Tibial nerve (tissue), 4 donors: ENCODE measurements at places on chromosomes 1 and 21.
A peak's percentile ranks its signal among the peaks of the same experiment; 100 is the strongest.

- H3K4me1 ChIP-seq: peaks cover 72% of the 10 kb centered on the region
- peak within 1 kb of the TSS; percentile 84 for H3K27ac ChIP-seq
- DNase-seq: peak; percentile 60
- no peaks in the 10 kb centered on the region for H3K27me3 ChIP-seq
- H3K36me3 ChIP-seq: no peaks in the 10 kb centered on the region
- peak within 1 kb of the TSS; percentile 37 for H3K4me3 ChIP-seq
Observed at GRCh38 chr1:16017461-16018303, at the start of gene HSPB7. Gene HSPB7 (minus strand): TSS chr1:16018043. CDS start chr1:16017963, 80 bp downstream.

DNA sequence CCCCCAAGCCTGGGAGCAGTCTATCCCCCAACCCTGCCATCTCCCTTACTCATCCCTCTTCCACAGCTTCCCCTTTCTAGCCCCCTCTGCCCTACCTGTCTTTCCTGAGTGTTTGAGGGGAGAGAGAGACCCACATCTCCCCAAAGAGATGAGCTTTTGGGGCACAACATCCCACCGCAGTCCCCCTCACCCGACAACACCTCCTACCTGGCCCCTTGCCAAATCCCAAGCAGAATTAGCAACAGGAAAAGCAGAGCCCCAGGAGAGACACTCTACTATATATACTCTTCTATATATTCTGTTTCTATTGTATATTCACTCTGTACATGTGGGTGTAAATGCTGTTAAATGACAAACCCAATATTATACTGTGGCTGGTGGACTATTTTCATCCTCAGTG, 9.9 kb upstream of the KCNC4 start:
- no peaks in the 10 kb centered on the region for H3K27me3 ChIP-seq
- no peak overlapping the region for H3K27ac ChIP-seq
- no peaks in the 10 kb centered on the region for H3K4me1 ChIP-seq
- no peak overlapping the region for H3K4me3 ChIP-seq

GRCh38 chr1:37560401-37561132, 3.8 kb downstream of the DNALI1 start:
- no peaks in the 10 kb centered on the region for H3K27me3 ChIP-seq
- no peaks in the 10 kb centered on the region for H3K36me3 ChIP-seq
- no peak overlapping the region for H3K4me3 ChIP-seq
- DNase-seq: no peak

- H3K36me3 ChIP-seq: no peaks in the 10 kb centered on the region
- no peaks in the 10 kb centered on the region for H3K4me1 ChIP-seq
- no peaks in the 10 kb centered on the region for H3K27me3 ChIP-seq
- H3K27ac ChIP-seq: no peak overlapping the region
- no peak for DNase-seq
Observed at GRCh38 chr1:98398649-98399048, 262.9 kb upstream of the SNX7 start.

DNA sequence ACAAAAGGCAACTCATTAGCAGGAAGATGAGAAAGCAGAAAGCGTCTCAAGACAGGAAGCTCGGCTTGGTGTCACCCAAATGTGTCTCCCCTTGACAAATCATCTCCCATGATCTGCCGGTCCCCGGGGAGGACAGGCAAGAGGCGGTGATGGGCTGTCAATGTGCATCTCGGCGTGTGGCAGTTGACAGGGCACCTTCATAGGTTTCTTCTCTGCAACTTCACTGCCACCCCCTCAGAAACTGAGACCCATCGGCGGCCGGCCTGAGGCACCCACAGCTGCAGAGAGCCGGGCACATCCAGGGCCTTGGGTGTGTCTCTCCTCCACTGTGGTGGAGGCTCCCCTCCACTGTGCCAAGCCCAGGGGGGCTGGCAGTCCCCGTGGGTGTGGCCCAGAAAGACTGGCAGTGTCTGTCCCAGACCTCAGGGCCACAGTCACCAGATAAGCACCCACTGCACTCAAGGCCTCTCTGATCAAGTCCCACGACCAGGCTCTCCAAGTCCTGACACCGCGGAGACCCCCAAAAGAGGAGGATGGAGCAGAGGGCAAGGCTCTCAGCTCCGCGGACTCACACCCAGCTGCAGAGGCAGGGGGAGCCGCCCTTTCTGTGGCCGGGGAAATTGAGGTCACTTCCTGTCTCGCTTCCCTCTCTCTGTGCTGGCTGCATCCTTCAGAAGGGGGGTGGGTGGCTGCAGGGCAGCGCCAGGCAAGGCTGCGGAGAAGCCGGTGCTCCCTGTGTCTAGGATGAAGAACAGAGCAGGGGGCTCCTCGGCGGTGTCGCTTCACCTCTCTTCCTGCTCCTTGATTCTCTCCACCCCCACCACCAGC, 39.6 kb upstream of the LBR start:
- DNase-seq: no peak
- peak overlapping the region; percentile 3 for H3K4me3 ChIP-seq
- no peaks in the 10 kb centered on the region for H3K36me3 ChIP-seq

DNA sequence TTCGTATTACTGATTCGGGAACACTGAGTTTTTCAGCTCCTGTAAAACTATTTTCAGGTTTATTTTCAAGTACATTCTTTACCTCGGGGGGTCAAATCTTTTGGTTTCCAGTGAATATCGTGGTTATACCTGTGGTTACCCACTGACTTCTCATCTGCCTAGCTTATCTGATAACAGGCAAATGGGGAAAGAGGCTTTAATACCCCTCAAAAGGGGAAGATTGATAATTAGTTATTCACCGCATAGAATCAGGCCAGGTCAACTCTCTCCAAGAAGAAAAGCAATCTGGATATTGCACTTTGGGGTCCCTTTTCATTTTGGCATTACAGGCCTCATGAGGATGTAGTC, 23.0 kb downstream of the RUNX1 start:
- DNase-seq: no peak
- no peaks in the 10 kb centered on the region for H3K36me3 ChIP-seq
- H3K27me3 ChIP-seq: no peaks in the 10 kb centered on the region

GRCh38 chr1:38964140-38964548, 22.5 kb upstream of the RHBDL2 start:
- H3K36me3 ChIP-seq: no peaks in the 10 kb centered on the region
- no peaks in the 10 kb centered on the region for H3K27me3 ChIP-seq
- H3K4me3 ChIP-seq: no peak overlapping the region
- no peak overlapping the region for H3K27ac ChIP-seq
- no peaks in the 10 kb centered on the region for H3K4me1 ChIP-seq

DNA sequence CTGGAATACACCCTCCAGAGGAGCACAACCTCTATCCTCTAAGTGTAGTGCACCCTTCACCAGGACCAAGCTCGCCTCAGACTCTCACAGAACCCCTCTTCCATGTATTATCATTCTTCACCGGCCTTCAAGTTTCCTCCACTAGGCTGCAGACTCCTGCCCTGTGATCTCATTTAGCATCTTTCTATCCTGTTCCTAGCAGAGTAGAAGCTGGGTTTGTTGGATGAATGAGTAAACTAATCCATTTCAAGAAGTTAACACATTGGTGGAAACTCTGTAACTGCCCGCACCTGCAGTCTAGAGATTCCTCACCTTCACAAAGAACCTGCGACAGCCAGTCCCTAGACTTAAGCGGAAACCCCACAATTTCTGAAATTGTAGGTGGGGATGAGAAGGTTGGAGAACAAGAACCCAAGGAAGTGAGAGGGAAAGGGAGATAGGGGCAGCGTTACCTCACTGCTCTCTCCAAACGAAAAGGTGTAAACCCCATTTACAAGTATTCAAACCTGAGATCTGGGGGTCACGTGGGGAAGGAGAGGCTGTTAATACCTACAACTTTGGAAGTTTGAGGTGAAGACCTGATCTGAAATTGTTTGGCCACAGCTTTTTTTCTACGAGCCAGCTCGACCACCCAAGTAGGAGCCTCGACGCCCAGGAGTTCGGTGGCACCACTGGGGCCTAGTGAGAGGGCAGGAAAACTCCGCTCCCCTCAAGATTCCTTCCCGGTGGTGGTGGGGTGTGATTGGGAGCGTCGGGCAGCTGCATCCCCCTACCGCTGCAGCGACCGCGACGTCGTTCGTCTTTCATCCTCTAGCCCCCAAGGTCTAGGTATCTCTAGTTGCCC, 1.2 kb downstream of the PTPN14 start:
- no peaks in the 10 kb centered on the region for H3K27me3 ChIP-seq
- peak overlapping the region; percentile 99 for H3K27ac ChIP-seq
- peak overlapping the region; percentile 91 for H3K4me3 ChIP-seq
- H3K36me3 ChIP-seq: no peaks in the 10 kb centered on the region
- peaks cover 12% of the 10 kb centered on the region for H3K4me1 ChIP-seq

DNA sequence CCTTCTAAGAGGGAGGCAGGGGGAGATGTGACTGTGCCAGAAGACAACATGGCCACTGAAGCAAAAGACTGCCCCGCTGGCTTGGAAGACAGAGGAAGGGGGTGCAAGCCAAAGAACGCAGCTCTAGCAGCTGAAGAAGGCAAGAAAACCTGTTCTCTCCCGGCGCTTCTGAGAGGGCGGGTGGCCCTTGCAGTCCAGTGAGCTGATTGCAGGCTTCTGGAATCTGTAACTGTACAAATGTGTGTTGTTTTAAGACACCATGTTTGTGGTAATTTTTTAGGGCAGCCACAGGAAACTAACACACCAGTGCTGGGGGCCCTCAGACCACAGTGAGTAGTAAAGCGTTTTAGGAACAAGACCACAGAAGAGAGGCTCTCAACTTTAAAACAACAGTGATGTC, 47.0 kb downstream of the CD46 start:
- H3K4me3 ChIP-seq: no peak overlapping the region
- no peaks in the 10 kb centered on the region for H3K27me3 ChIP-seq
- DNase-seq: no peak
